Smooth muscle cell of trachea (primary cell): ENCODE measurements at places on chromosomes 1 and 21. TPM values are rescaled to one million over a fixed set of nuclear protein-coding genes. Genes with fewer than 3 reads are reported as not detected.

IGSF9 gene
- total RNA-seq = not detected in 2 replicates

ST6GALNAC3 gene
- 0.73 and 0.99 TPM in 2 replicates for total RNA-seq

ITLN2 gene
- total RNA-seq = not detected in 2 replicates

THEM5 gene
- total RNA-seq = 0.17 TPM in 1 of 2 replicates, not detected in the other

METTL25B gene
- total RNA-seq = 15.9 and 17.0 TPM in 2 replicates

ATP5IF1 gene
- total RNA-seq = 86.5 and 192 TPM in 2 replicates

SELENBP1 gene
- 74.0 and 120 TPM in 2 replicates for total RNA-seq

ZFP69B gene
- 2.2 and 3.8 TPM in 2 replicates for total RNA-seq

SLAMF6 gene
- not detected in 2 replicates for total RNA-seq

RHEX gene
- not detected in 2 replicates for total RNA-seq

SPRR2B gene
- not detected in 2 replicates for total RNA-seq

PAQR7 gene
- total RNA-seq = 6.8 and 22.5 TPM in 2 replicates

OR2L3 gene
- not detected in 2 replicates for total RNA-seq

PRAMEF17 gene
- total RNA-seq = not detected in 2 replicates

OVAAL gene
- total RNA-seq = not detected in 2 replicates

GJB4 gene
- not detected in 2 replicates for total RNA-seq

KCNJ15 gene
- total RNA-seq = 0.58 and 1.7 TPM in 2 replicates

PLA2G2D gene
- total RNA-seq = not detected in 2 replicates

ARHGAP30 gene
- total RNA-seq = not detected in 2 replicates

AMPD1 gene
- not detected in 2 replicates for total RNA-seq

KCNA3 gene
- total RNA-seq = 0.73 and 3.5 TPM in 2 replicates
